ENCODE measurements at places on chromosomes 7 and 10. TPM values are rescaled to one million over a fixed set of nuclear protein-coding genes. Genes with fewer than 3 reads are reported as not detected.

Gene CALHM1
- not detected for total RNA-seq

Gene STAG3
- 2.3 TPM for total RNA-seq

Gene FAM107B
- 86.2 TPM for total RNA-seq

Gene TSPAN12
- total RNA-seq, result 51.8 TPM

Gene LIPN
- 1.0 TPM for total RNA-seq

Gene LIPJ
- not detected for total RNA-seq

All from upper lobe of right lung (tissue), 1 donor.